Endothelial cell (in vitro differentiated cells): ENCODE measurements at places on chromosomes 3 and 15.

- no peak for DNase-seq
Observed at GRCh38 chr15:45027220-45027619, 4.2 kb downstream of the SORD start.

DNA sequence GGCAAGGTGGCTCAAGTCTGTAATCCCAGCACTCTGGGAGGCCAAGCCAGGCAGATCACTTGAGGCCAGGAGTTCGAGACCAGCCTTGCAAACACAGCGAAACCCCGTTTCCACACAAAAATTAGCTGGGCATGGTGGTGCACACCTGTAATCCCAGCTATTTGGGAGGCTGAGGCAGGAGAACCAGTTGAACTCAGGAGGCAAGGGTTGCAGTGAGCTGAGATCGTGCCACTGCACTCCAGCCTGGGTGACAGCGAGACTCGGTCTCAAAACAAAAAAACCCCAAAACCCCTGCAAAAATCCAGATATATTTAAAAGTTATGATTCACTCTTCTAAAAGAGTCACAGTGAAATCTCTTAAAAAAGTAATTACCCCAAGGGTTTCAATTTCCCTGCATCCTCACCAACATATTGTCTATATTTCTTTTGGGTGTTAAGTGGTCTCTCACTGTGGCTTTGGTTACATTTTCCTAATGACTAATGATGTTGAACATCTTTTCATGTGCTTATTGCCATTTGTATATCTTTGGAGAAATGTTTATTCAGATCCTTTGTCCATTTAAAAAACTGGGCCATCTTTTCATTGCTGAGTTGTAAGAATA is 73.2 kb upstream of the UBP1 start:
- DNase-seq: no peak

DNA sequence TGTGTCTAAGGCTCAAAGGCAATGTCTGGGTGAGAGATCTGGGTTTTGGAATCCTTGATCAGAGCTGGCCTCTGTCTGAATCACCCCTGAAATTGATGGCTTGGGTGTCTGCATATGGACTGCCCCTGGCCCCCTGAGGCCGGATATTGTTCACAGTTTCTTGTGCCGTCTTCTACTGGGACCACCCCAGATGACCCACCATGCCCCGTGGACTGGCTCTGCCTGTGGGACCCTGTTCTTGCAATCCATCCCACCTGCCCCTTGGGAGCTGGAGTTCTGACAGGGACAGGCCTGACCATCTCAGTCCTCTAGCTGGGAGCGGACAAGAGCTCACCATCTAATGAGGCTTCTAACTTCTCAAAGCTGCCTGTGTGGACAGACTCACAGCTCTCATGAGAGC is 119.9 kb downstream of the FAM43A start:
- DNase-seq: no peak

DNA sequence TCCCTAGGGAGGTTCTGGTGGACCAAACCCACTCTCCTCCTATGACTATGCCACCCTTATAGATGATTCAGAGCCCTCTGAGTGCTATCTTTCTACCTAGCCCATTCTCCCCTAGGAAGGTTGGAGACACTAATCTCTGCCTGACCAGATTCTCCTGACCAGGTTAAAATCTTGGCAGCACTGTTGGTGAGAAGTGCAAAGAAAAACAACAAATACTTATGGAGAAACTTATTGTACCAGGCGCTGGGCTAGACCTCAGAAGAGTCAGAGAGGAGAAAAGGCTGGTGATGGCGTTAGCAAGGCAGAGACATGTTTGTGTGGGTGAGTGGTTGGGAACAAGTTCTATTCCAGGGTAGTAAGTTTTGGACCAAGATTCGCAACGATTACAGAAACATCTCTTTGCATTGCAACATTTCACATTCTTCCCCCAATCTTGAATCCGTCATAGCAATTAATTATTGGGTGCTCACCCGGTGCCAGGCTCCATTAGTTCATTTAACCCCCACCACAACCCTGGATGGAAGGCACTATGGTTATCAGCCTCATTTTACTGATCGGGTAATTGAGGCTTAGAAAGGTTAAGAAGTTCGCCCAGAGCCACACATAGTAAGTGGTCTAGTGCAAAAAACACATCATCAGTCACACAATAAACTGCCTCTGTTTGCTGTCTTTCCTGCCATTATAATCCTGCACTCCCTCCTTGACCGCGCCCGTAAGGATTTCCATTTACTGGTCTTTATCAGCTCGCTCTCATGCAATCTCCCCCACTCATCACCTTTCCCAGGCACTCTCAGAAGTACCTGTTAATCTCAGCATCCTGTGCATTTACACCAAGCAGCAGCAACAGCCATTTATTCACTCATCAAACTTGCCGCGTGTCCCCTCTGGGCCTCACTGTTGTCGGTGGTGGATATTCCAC is 655 bp upstream of the TSPAN3 start:
- DNase-seq: no peak

DNA sequence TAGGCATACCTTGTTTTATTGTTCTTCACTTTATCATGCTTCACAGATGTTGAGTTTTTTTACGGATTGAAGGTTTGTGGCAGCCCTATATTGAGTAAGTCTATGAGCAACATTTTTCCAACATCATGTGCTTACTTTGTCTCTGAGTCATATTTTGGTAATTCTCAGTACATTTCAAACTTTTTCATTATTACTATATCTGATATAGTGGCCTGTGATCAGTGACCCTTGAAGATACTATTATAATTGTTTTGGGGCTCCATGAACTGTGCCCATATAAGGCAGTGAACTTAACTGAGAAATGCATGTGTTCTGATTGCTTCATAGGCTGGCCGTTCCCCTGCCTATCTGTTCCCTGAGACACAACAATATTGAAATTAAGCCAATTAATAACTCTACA is 42.8 kb upstream of the NSMCE3 start:
- no peak for DNase-seq

DNA sequence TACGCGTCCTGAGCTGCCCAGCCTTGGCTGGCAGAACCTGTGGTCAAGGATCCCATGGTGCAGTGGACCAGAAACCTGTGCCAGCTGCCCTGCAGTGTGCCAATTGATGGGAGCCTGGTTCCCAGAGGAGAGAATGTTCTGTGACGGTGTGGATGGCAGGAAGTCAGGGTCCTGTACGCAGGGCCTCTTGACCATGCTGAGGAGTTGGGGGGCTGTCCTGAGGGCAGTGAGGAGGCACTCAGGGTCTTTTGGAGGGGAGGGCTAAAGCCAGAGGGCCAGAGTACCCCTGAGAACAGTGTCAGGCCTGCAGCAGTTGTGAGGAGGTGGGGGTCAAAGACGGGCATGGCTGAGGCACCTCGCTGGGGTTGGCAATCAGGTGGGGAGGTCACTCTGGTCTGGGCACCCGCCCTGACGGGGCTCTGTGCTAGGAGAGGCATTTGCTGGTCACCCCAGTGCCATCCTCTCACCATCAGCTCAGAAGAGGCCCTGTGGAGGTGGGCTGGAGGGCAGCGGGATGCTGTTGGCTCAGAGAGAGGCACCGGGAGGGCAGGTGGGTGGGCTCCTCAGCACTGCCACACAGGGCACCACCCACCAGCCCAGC is 61.0 kb downstream of the SCN5A start:
- no peak for DNase-seq

DNA sequence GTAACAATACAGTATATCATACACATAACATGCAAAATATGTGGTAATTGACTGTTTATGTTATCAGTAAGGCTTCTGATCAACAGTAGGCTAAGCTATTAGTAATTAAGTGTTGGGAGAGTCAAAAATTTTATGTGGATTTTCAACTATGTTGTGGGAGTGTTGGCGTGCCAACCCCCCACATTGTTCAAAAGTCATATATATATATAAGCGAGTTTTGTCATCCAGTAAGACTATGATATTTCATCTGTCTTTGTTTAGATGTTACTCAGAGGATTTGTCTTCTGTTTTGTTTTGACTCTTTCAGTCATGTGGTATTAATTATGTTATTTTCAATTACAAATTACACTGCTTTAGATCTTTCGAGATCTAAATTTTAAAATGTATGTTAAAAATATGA is 51.0 kb upstream of the RAP2B start:
- no peak for DNase-seq
